ENCODE measurements at places on chromosomes 11 and 22.
A peak's percentile ranks its signal among the peaks of the same experiment; 100 is the strongest.

GRCh38 chr11:81246941-81247340 lies 1486.7 kb downstream of the FAM181B start:
- H3K27me3 ChIP-seq = no peaks in the 10 kb centered on the region
- no peak overlapping the region for H3K4me3 ChIP-seq
- no peaks in the 10 kb centered on the region for H3K4me1 ChIP-seq
- DNase-seq = no peak
- no peak overlapping the region for H3K27ac ChIP-seq
- H3K36me3 ChIP-seq = no peaks in the 10 kb centered on the region

- peaks cover 13% of the 10 kb centered on the region for H3K4me1 ChIP-seq
- H3K27ac ChIP-seq = no peak overlapping the region
- no peaks in the 10 kb centered on the region for H3K27me3 ChIP-seq
- H3K36me3 ChIP-seq = no peaks in the 10 kb centered on the region
- no peak for DNase-seq
Measured at GRCh38 chr22:21755851-21756284, 20.3 kb upstream of the YPEL1 start.

DNA sequence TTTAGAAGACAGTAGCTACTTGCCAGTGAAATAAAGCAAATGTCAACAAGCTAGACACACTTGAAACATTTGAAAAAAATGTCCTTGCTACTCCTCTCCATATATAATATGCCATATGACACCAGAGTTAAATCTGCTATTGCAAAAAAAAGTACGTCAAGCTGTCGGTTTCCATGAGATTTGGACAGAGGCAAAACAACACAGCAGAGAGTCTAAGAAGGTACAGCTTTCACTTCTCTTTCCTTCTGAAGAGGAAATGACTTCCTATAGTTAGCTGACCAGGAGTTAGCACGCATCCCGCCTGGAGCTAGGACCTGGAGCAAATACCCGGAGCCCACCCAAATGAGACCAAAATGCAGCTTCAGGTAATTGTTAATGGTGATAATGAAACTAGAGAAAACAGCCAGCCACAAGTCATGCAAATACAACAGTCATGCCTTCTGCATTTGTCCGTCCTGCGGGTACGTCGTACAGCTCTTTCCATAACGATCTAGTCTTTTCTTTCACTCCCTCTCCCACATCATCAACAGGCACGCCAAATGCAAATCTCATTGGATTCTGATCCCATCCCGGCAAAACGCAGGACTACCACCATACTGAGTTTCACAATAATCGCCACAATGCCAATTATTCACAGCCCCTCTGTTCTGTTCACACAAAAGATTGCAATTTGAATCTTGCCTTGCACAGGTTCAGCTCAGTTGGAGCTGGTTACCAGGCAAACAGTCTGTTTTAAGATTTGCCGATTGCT lies 395.0 kb upstream of the CCDC90B start:
- no peak overlapping the region for H3K27ac ChIP-seq
- DNase-seq = no peak
- H3K27me3 ChIP-seq = no peaks in the 10 kb centered on the region
- H3K36me3 ChIP-seq = no peaks in the 10 kb centered on the region
- H3K4me3 ChIP-seq = no peak overlapping the region

DNA sequence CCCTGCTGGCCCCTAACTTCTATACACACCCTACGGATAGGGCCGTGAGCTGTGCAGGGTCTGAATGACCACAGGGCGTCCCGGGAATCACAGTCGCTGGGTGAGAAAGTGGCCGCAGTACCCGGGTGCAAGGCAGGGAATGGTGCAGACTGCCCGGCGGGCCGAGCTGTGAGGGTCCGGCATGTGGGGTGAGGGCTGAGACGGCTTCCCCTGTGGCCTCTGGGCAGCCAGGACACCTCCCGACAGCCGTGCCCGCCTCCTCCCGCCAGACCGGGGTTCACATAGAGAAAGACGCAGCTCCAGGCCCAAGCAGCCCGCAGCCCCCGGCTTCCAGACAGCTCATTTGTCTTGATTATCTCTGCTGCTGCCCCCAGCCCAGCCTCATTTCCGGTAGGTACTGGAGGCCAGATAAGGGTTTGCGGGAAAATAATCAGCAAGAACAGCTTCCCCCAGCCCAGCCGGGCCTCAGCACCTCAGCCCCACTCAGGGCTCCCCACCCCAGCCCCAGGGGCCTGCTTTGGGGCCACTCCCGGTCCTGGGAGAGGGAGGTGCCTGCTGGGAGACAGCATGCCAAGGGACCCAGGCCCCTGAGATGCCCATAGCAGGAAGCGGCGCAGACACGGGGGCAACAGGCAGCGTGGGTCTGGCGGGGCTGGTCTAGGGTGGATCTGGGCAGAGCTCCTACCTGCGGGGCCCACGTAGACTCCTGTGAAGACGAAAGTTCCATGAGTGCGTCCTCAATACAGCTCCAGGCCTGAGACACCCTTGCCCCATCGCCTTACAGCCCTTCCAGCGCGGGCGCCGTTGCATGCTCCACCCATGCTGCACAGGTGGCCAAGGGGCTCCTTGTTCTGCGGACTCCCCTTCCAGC lies 123.1 kb downstream of the BRD1 start:
- peaks cover 9% of the 10 kb centered on the region for H3K36me3 ChIP-seq
- H3K4me3 ChIP-seq = no peak overlapping the region

DNA sequence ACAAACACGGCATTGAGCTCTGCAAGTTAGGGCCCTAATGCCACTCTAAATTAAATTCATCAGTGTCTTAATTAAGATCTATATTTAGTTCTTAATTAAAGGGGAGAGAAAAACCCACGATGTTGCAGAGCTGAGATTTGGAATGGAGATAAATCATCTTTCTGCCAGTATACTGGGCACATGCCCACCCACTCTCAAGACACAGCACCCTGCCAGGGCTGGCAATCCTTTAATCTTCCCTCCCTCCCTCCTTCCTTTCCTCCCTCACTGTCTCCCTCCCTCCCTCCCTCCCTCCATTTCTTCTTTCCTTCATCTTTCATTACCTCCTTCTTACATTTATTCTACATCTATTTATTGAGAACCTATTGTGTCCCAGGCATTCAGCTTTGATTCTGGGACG lies 194.8 kb downstream of the BUD13 start:
- H3K27ac ChIP-seq = no peak overlapping the region
- H3K4me3 ChIP-seq = no peak overlapping the region
- no peak for DNase-seq

GRCh38 chr11:13318498-13319295 lies 41.1 kb downstream of the BMAL1 start:
- H3K36me3 ChIP-seq = peaks cover 27% of the 10 kb centered on the region
- peak overlapping the region; percentile 36 for H3K27ac ChIP-seq
- H3K27me3 ChIP-seq = no peaks in the 10 kb centered on the region
- H3K4me3 ChIP-seq = no peak overlapping the region
- peaks cover 75% of the 10 kb centered on the region for H3K4me1 ChIP-seq
- DNase-seq = no peak

DNA sequence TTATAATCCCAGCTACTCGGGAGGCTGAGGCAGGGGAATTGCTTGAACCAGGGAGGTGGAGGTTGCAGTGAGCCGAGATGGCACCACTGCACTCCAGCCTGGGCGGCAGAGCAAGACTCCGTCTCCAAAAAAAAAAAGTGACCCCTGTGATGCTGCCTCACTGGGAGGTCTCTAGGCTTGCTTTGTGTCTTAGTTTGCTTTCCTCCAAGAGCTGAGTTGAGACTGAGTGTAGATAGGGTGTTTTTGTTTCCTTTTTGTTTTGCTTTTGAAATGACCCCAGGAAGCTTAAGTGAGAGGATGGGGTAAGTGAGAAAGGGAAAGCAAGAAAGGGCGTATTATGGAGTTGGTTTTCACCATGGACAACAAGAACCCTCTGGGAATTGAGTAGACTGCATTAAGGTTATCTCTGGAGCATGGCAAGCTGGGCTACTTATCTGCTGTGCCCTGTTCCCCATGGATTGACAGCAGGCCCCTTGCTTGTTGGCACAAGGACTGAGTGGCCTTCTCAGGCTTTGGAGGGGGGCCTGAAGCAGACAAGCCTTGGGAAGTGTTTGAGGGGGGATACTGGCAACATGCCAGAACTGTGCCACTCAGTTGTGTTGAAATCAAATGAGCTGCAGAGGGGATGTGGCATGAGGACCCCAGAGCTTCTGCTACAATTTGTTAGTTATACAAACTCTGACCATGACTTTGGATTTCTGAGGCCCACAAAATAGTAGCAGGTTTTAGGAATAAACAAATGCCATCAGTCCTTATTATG lies 300.6 kb upstream of the C11orf87 start:
- no peak overlapping the region for H3K4me3 ChIP-seq
- no peak overlapping the region for H3K27ac ChIP-seq
- DNase-seq = no peak
- no peaks in the 10 kb centered on the region for H3K36me3 ChIP-seq
- no peaks in the 10 kb centered on the region for H3K4me1 ChIP-seq

- no peaks in the 10 kb centered on the region for H3K27me3 ChIP-seq
- peak overlapping the region; percentile 78 for H3K27ac ChIP-seq
- no peaks in the 10 kb centered on the region for H3K36me3 ChIP-seq
Measured at GRCh38 chr11:61696602-61697001, 16.4 kb downstream of the DAGLA start.

- no peak overlapping the region for H3K27ac ChIP-seq
- peaks cover 3% of the 10 kb centered on the region for H3K27me3 ChIP-seq
- no peaks in the 10 kb centered on the region for H3K4me1 ChIP-seq
- peak overlapping the region; percentile 38 for H3K4me3 ChIP-seq
Measured at GRCh38 chr11:32792948-32793475, 1.4 kb downstream of the CCDC73 start.

- no peak for DNase-seq
- H3K4me3 ChIP-seq = no peak overlapping the region
- no peak overlapping the region for H3K27ac ChIP-seq
- no peaks in the 10 kb centered on the region for H3K36me3 ChIP-seq
Measured at GRCh38 chr22:33975841-33976240, 55.6 kb upstream of the LARGE1 start.

DNA sequence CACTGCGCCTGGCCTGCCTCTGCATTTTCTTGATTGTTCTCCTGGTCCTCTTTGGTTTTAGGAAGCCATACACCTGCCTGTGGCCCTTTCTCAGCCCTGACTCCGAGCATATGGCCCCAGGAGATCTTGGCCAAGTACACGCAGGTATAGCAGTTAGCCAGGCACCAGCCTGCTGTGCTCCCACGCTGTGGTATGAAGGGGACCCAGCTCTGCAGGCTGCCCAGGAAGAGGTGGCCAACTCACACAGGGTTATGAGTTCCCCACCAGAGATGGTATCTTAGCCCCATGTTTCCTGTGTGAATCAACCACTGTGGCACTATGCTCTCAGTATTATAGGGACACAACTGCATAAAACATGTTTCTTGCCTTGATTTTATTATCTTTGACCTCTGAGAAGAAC lies 31.1 kb downstream of the SGSM3 start:
- no peaks in the 10 kb centered on the region for H3K27me3 ChIP-seq
- H3K36me3 ChIP-seq = peaks cover 27% of the 10 kb centered on the region
- peaks cover 77% of the 10 kb centered on the region for H3K4me1 ChIP-seq
- peak overlapping the region; percentile 81 for H3K4me3 ChIP-seq

GRCh38 chr22:45935573-45935972 lies 41.4 kb downstream of the WNT7B start:
- no peak overlapping the region for H3K27ac ChIP-seq
- H3K4me1 ChIP-seq = no peaks in the 10 kb centered on the region
- DNase-seq = no peak
- peaks cover 37% of the 10 kb centered on the region for H3K27me3 ChIP-seq

GRCh38 chr22:26429458-26430286 lies 612 bp downstream of the ASPHD2 start:
- H3K36me3 ChIP-seq = no peaks in the 10 kb centered on the region
- peak overlapping the region; percentile 80 for H3K4me3 ChIP-seq
- DNase-seq = no peak
- H3K27ac ChIP-seq = peak overlapping the region; percentile 88
- no peaks in the 10 kb centered on the region for H3K27me3 ChIP-seq
- peaks cover 32% of the 10 kb centered on the region for H3K4me1 ChIP-seq

- H3K27me3 ChIP-seq = no peaks in the 10 kb centered on the region
- DNase-seq = no peak
- no peaks in the 10 kb centered on the region for H3K36me3 ChIP-seq
- H3K4me1 ChIP-seq = peaks cover 10% of the 10 kb centered on the region
- H3K27ac ChIP-seq = no peak overlapping the region
Measured at GRCh38 chr11:47857892-47858543, 9.9 kb upstream of the NUP160 start.

DNA sequence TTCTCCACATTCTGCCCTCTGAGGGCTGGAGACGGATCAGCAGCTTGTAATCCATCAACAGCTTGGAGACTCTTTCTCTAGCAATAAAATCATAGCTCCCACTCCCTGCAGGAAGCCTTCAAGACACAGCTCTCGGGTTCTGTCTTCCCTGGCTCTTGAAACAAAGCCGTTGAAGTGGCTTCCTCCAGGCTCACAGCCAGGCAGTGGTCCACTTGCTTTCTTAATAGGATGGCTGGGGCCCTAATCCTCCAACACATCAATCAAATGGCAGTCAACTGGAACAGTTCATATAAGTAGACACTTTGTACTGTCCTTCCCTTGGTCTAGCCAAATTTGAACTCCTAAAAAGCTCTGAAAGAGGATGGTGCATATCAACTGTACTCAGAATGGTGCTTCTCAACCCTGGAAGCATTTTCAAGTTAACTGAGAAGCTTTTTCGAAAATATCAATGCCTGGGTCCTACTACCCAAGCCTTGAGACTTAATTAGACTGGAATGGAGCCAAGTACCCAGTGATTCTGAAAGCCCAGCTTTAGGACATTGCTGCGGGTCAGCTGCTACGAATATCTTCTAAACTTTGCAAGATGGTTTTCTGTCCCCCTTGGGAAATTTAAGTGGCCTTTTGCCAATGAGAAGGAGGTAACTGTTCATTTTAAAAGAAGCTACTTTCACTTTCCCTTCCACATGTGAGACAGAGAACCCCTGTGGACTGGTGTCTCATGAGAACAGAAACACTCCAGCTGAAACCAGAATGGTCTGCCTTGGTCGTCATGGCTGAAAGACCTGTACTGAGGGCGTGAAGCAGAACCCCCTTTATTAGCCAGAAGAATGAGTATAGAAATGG lies 74.7 kb downstream of the SC5D start:
- peak overlapping the region; percentile 88 for H3K27ac ChIP-seq
- no peaks in the 10 kb centered on the region for H3K27me3 ChIP-seq
- H3K4me3 ChIP-seq = peak overlapping the region; percentile 67
- no peaks in the 10 kb centered on the region for H3K36me3 ChIP-seq
- no peak for DNase-seq

GRCh38 chr22:16866167-16866566 lies 41.0 kb upstream of the XKR3 start:
- H3K27me3 ChIP-seq = peaks cover under 1% of the 10 kb centered on the region
- no peaks in the 10 kb centered on the region for H3K4me1 ChIP-seq
- no peak overlapping the region for H3K27ac ChIP-seq
- no peak for DNase-seq

GRCh38 chr22:43564859-43565258 lies 153.0 kb downstream of the MPPED1 start:
- peaks cover 14% of the 10 kb centered on the region for H3K27me3 ChIP-seq
- no peak overlapping the region for H3K4me3 ChIP-seq
- no peak for DNase-seq
- H3K4me1 ChIP-seq = no peaks in the 10 kb centered on the region
- H3K36me3 ChIP-seq = no peaks in the 10 kb centered on the region
- H3K27ac ChIP-seq = no peak overlapping the region

Data from naive thymus-derived CD8-positive, alpha-beta T cell (primary cell).